ENCODE measurements at places on chromosomes 7 and 10.

GRCh38 chr10:78278058-78278404 lies 244.4 kb downstream of the RPS24 start:
- no peak for DNase-seq

- no peak for DNase-seq
These were observed 17.9 kb downstream of the ZFAND2A start for GRCh38 chr7:1142051-1142635.

GRCh38 chr7:98249106-98249505 lies 2.9 kb downstream of the TECPR1 start:
- no peak for DNase-seq

DNA sequence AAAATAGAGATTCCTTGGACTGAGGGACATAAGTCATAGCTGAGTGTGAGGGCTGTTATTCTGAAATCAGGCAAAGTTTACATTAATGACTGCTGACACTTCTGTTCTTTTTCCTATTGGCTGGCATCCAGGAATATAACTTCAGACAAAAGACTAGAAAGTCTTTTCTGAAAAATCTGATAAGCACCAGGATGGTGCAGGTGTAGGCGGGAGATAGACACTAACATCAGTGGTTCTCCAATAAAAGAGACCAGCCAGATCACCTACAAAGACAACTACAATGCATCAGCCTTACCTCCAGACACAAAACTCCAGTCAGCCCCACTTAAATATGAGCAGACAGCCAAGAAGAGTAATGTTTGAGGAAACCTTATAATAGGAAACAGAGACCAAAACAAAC lies 168.3 kb upstream of the LRGUK start:
- no peak for DNase-seq

DNA sequence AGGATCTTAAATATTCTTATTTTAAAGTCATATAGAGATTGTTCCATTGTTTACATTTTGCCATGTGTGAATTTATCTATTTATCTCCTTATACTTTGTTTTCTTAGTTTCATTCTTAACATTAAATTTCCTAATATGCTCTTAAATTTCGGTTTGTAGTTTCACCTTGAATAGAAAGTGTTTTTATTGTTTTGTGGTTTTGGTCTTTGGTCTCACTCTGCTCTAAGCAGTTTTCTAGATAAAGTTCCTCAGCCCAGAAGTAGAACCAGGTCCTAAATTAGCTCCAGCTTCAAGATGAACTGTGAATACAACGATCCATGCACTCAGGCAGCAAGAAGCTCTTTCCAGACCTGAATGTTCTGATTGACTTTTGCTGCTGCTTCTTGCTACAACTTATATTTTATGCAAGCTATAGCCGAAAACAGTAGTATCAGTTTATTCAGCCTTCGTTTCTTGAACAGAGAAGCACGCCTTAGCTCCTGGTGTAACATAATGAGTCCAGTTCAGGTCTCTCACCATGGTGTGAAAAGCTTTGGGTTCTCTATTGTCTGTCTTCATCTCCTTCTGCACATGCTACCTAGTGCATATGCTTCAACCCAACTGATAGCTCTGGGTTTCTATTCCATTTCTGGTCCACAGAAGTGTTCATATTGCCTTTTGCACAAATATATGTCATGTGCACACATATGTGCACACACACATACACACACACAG lies 95.3 kb downstream of the SEM1 start:
- no peak for DNase-seq

GRCh38 chr7:17315974-17316373 lies 17.5 kb downstream of the AHR start:
- DNase-seq: no peak

GRCh38 chr7:15750727-15751126 lies 64.2 kb upstream of the MEOX2 start:
- DNase-seq: no peak

- DNase-seq: no peak
These were observed 3.8 kb downstream of the AGAP3 start for GRCh38 chr7:151089893-151090730.

- no peak for DNase-seq
These were observed 74.8 kb upstream of the HDAC9 start for GRCh38 chr7:18420748-18421147.

DNA sequence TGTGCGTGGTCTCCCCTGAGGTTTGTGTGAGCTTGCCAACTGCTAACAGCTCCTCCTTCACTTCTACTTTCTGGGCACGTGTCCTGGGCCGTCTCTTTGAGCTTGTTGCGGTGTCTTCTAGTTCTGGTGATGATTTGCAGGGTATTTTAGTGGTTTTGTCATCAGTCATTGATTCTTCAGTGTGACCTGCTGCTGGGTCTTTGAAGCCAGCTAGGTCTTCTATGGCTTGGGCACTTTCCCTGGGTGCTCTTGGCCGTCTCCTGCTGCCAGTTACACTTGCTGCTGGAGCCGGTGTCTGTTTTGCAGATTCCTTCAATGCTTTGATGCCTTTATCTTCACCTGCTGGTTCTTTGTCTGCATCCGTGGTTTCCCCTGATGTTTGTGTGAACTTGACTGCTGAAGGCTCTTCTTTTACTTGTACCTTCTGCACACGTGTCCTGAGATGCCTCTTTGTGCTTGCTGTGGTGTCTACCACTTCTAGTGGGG lies 23.0 kb downstream of the MKI67 start:
- DNase-seq: no peak

GRCh38 chr7:121945066-121945465 lies 72.1 kb downstream of the PTPRZ1 start:
- no peak for DNase-seq

DNA sequence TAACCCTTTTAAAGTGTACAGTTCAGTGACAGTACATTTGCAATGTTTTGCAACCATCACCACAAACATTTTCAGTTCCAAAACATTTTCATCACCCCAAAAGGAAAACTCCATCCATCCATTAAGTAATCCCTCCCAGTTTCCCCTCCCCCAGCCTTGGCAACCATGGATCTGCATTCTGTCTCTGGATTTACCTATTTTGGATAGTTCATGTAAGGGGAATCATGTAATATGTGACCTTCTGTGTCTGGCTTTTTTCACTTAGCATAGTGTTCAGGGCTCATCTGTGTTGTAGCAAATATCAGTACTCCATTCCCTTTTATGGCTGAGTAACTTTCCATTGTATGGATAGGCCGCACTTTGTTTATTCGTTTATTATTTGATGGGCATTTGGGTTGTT lies 13.0 kb downstream of the PALD1 start:
- DNase-seq: no peak

- no peak for DNase-seq
These were observed 16.2 kb downstream of the LHPP start for GRCh38 chr10:124477614-124478363.

DNA sequence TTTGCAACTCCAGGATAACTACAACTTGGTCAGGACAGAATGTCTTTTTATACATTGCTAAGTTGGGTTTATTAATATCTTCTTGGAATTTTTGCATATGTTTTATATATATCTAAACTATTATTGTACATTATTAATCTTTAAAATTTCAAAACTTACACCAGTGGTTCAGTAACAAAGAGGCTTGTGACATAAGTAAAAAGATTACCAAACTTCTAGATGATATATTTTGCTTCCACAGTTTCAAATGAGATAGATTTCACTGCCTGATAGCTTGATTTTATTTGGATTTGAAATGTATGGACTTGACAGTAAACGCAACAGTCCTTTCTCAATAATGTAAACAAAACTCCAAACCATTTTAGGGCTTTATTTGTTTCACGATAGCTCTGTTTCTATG lies 701.2 kb upstream of the IGFBP3 start:
- no peak for DNase-seq

- no peak for DNase-seq
These were observed 84.9 kb upstream of the SKAP2 start for GRCh38 chr7:26949319-26949718.

DNA sequence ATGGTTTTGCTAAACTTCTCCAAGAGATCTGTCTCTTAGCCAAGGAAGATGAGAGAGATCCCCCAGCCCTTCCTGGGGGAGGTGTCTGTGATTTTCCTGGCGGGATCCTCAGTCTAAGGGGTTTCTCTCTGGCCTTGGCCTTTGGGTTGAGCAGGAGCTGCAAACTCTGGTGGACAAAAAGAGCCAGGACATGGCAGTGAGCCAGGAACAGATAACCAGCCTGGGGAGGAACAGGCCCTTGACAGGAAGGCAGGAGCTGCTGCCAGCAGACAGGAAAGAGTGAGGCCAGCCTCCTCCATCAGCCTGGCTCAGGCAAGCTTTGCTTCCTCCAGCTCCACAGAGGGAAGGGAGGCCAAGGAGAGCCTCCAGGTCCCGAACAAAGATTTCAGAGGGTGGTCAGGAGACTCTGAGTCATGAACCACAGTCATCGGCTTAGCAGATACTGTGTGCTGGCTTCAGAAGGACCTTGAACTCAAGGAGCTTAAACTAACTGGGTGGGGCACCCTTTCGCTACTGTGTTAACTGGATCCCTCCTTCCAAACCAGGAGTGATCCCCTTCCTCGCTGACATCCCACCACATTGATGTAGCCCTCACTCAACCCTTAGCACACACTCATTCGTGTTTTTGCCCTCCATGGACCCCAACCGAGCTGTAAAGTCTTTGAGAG lies 34.7 kb downstream of the DDIT4 start:
- DNase-seq: peak; percentile 48

DNA sequence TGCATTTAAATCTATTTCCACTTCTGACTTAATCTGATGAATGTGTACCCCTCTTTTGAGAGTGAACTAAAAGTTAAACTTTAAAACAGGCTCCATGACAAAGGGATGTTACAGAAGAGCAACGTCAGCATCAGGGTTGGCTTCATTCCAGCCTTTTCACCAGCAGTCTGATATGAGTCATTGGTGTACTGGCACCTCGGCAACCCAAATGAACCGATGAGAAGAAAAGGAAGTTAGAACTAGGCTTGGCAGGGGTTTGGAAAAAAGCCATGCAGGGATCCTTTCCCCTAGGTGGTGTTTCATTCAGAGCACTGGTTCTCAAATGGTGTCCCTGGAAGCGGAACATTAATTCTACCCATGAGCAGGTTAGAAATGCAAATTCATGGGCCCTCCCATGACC lies 53.6 kb downstream of the SEC61G start:
- DNase-seq: peak; percentile 15

GRCh38 chr7:33452805-33453502 lies 323.6 kb downstream of the BBS9 start:
- DNase-seq: no peak

- DNase-seq: no peak
These were observed 7.7 kb downstream of the ZSCAN25 start for GRCh38 chr7:99624484-99624883.

GRCh38 chr10:88108115-88108610 lies 244.7 kb downstream of the PTEN start:
- no peak for DNase-seq

- DNase-seq: no peak
These were observed 21.3 kb downstream of the ZNF107 start for GRCh38 chr7:64687249-64687648.

DNA sequence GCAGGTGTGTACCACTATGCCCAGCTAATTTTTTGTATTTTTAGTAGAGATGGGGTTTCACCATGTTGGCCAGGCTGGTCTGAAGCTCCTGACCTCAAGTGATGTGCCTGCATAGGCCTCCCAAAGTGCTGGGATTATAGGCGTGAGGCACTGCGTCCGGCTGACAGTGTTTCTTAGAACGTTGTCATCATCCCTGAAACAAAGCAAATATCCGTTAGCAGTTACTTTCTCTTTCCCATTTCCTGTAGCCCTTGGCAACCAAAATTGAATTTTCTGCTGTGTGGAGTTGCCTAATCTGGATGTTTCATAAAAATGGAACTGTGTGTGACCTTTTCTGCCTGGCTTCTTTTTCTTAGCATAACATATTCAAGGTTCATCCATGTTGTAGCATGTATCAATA lies 22.4 kb downstream of the ZNF33A start:
- DNase-seq: no peak

DNA sequence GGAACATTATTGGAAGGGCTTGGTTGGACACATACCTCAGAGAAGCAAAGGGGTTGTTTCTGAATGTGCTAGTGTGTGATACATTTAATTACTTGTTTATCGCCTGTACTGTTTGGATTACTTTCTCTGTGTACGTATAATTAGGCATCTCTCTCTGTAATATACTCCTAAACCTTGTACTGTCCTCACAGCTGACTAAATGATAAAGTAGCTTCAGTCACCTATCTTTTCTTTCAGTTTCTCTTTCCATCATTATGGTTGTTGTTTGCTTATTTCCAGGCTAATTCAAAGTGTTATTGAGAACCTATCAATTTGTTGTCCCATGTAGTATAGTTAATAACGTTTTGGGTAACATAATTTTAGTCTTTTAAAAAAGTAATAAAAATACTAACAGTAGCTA lies 34.0 kb downstream of the MXI1 start:
- DNase-seq: no peak

DNA sequence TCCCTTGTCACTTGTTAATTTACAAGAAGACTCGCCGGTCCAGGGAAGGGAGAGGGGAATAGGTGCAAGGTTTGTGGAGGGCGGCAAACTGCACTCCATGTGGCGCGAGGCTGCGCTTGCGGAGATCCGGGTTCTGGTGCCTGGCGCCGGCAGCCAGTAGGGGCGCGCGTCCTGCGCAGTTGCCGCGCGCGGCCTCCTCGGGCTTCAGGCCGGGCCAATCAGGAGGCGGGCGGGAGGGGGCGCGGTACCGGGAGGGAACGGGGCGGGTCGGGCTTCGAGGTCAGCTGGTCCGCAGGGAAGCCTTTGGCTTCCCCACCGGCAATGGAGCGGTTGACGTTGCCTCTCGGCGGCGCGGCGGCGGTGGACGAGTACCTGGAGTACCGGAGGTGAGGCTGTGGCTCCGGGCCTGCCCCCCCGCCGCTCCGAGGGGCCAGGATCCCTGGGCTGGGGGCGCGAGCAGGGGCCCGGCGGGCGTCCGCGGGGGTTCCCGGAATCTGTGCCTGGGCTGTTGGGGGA lies at the start of gene FAM221A:
Gene FAM221A (plus strand): TSS at position 302 of the 516 bp plus-strand sequence. CDS start 20 bp downstream, at position 322.
- peak; percentile 32 for DNase-seq

DNA sequence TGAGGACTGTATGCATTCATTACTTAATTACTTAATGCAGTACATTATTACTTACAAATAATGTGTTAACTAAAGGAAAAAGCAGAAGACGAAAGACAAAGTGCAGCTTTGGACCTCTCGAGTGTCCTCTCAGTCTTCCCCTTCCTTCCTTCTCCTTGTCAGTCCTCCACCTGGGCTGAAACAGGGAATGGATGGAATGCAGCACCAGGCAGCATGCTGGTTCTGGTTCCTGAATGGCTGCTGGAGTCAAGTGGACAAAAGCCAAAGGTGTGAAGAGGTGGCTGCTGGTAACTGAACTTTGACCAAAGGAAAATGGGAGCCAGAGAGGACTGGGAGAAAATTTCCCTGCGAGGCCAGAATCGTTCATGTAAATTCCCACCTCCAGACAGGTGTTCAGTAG lies 179.5 kb downstream of the GPAM start:
- no peak for DNase-seq

GRCh38 chr7:85094046-85094725 lies 92.7 kb downstream of the SEMA3D start:
- no peak for DNase-seq

GRCh38 chr10:8331896-8332729 lies 277.6 kb downstream of the GATA3 start:
- no peak for DNase-seq

DNA sequence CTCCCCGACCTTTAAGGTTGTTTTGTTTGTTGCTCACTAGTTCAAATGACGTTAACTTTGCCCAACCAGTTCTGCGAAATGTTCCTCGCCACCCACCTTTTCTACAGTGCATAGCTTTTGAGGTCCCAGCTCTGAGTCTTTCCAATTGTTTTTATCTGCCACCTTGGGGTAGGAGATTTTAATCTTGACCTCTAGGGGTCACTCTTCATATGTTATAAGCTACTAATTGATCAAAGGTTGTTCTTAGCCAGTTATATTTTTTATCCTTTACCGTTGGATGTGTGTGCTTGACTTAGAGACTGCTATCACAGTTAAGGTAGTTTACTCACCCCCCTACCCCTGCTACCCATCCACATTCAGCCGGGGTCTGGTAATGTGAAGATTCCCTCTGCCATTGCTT lies 372.4 kb downstream of the SUGCT start:
- DNase-seq: no peak
